Immature natural killer cell (primary cell): ENCODE measurements at places on chromosomes 6 and 20. TPM values are rescaled to one million over a fixed set of nuclear protein-coding genes. Genes with fewer than 3 reads are reported as not detected.

DNA sequence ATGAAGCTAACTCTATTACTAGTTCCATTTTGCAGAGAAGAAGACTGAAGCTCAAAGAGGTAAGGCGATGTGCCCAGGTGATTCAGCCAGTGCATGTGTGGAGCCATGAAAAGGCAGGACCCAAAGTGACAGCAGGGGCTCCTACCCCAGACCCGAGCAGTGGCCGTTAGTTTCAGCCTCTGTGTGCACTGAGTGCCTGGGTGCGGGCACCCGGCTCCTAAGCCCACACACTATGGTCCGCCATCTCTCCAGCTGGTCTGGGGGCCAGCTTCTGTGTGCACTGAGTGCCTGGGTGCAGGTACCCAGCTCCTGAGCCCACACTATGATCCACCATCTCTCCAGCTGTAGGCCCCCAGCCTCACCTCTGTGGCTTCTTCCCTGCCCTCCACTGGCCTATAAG, 123.5 kb upstream of the CST7 start:
- H3K4me1 ChIP-seq = no peaks in the 10 kb centered on the region
- H3K36me3 ChIP-seq = no peaks in the 10 kb centered on the region
- H3K27me3 ChIP-seq = no peaks in the 10 kb centered on the region
- H3K27ac ChIP-seq = no peak overlapping the region
- no peak for DNase-seq

- DNase-seq = no peak
- H3K27me3 ChIP-seq = peaks cover 3% of the 10 kb centered on the region
- H3K4me3 ChIP-seq = no peak overlapping the region
- H3K36me3 ChIP-seq = no peaks in the 10 kb centered on the region
- H3K27ac ChIP-seq = no peak overlapping the region
- peaks cover 4% of the 10 kb centered on the region for H3K4me1 ChIP-seq
Measured at GRCh38 chr6:6920987-6921313, 186.8 kb upstream of the RREB1 start.

B3GAT2 gene
- not detected for polyA plus RNA-seq

DNA sequence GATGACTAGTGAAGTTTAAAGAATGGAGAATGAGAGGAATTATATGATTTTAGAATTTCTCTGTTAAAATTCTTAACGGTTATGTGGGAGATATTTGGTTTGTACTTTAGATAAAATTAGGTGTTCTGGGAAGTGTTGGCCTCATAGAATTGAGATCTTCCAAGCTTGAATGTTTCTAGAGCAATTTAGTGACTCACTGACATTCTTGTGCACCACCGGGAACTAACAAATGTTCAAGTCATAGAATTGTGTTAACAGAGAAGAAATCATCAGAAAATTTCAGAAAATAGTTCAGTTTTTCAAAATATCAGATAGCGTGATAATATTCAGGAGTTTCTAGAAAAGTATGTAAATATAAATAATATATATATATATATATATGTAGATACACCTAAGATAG, 67.9 kb upstream of the BMP5 start:
- no peaks in the 10 kb centered on the region for H3K27me3 ChIP-seq
- H3K36me3 ChIP-seq = no peaks in the 10 kb centered on the region
- no peaks in the 10 kb centered on the region for H3K4me1 ChIP-seq
- no peak for DNase-seq
- H3K4me3 ChIP-seq = no peak overlapping the region

DNA sequence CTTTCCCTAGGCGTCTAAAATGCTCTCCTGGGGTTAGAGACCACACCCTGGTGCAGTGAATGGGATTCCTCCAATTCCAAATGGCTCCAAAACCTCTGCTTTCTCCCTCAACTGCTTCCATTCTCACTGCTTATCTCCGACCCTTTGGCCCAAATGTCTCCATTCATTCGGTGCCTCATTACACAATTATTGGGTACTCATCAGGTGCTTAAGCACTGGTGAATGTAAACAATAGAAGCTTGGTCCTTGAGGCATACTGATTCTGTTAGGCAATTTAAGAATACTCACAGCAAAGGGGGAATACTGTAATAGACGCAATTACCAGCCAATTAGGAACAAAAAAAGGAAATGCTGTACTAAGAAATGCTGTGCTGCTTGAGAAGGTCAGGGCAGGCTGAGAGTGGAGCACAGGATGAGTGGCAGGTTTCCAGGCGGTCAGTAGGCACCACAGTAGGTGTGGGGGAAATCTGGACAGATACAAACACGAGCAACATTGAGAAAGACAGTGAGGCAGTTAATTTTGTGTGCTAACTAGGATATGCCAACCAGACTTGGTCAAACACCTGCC, 23.0 kb downstream of the GMDS start:
- H3K27me3 ChIP-seq = no peaks in the 10 kb centered on the region
- H3K4me1 ChIP-seq = peaks cover 25% of the 10 kb centered on the region
- H3K27ac ChIP-seq = peak overlapping the region; percentile 92
- H3K36me3 ChIP-seq = no peaks in the 10 kb centered on the region
- H3K4me3 ChIP-seq = peak overlapping the region; percentile 87

CLPSL2 gene
- polyA plus RNA-seq = not detected

DNA sequence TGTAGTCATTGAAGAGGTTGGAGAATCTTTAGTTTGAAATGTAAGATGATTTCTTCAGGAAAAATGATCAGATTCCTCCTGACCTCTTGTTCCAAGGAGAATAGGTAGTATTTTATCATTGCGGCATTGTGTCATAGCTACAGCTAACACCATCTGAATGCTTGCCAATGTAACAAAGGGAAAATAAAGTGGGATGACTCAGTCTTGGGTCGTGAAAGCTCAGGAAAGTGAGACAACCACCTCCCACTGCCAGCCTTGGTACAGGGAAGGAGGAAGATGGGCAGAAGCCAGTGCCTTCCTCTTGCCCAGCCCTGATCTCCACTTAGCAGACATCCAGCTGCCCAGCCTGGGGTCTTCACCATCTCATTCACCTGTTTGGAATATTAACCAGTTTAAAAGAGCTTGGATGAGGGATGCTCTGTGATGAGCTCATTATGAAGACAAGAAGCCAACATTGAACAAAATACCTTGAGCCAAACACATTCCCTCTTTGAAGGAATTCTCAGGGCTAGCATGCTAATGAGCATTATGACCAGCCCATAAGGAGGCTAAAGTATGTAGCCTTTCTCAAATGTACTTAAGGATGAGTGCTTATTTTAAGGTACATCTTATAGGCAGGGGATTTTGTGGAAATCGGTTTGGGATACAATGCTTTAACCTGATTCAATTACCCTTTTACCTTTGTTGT, 40.0 kb upstream of the APCDD1L start:
- H3K4me3 ChIP-seq = no peak overlapping the region
- H3K27ac ChIP-seq = no peak overlapping the region
- no peaks in the 10 kb centered on the region for H3K36me3 ChIP-seq
- no peaks in the 10 kb centered on the region for H3K4me1 ChIP-seq
- DNase-seq = no peak

GRCh38 chr6:32133786-32134185, 3.7 kb upstream of the FKBPL start:
- peaks cover 16% of the 10 kb centered on the region for H3K4me1 ChIP-seq
- no peaks in the 10 kb centered on the region for H3K36me3 ChIP-seq
